ENCODE measurements at places on chromosomes 12 and 14.
A peak's percentile ranks its signal among the peaks of the same experiment; 100 is the strongest.

GRCh38 chr12:68118096-68118755, 41.3 kb downstream of the IFNG start:
- DNase-seq = no peak

GRCh38 chr14:35708062-35708461, 101.0 kb downstream of the RALGAPA1 start:
- no peak for DNase-seq

DNA sequence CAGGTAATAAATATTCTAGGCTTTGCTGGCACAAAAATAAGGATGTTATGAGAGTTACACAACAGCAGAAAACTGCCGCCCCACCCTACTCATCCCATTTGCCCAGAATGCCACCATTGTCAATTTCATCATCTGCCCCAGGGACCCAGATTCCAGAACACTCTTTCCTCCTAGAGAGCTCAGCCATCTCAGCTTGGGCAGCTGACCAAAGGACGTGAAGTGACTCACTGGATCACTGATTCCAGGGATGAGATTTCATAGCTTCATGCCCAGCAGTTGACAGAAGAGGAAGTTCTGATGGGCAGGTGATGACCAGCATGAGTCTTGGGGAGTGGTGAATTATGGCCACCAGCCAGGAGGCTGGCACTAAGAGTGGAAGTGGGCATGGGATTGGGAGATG, 450.3 kb downstream of the RMST start:
- DNase-seq = no peak

GRCh38 chr12:79183003-79183402, 318.4 kb downstream of the SYT1 start:
- no peak for DNase-seq

DNA sequence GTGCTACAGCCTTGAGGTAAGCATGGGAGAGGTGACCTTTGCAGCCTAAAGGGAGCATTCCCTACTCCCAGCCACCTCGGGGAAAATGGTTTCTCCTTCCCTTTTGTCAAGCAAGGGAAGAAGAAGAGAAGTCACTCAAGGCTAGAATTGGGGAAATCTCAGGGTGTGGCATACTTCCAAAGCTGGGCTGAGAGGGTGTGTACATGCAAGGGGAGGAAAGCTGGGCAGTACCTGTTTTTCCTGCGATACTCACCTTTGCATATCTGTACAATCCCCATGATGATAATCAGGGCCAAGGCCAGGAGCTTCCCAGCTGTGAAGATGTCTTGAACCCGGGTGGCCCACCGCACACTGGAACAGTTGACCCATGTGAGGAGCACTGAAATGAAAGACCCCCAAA, 23.8 kb upstream of the CEBPE start:
- DNase-seq = no peak

GRCh38 chr12:60197589-60197988, 601.8 kb downstream of the SLC16A7 start:
- DNase-seq = no peak

DNA sequence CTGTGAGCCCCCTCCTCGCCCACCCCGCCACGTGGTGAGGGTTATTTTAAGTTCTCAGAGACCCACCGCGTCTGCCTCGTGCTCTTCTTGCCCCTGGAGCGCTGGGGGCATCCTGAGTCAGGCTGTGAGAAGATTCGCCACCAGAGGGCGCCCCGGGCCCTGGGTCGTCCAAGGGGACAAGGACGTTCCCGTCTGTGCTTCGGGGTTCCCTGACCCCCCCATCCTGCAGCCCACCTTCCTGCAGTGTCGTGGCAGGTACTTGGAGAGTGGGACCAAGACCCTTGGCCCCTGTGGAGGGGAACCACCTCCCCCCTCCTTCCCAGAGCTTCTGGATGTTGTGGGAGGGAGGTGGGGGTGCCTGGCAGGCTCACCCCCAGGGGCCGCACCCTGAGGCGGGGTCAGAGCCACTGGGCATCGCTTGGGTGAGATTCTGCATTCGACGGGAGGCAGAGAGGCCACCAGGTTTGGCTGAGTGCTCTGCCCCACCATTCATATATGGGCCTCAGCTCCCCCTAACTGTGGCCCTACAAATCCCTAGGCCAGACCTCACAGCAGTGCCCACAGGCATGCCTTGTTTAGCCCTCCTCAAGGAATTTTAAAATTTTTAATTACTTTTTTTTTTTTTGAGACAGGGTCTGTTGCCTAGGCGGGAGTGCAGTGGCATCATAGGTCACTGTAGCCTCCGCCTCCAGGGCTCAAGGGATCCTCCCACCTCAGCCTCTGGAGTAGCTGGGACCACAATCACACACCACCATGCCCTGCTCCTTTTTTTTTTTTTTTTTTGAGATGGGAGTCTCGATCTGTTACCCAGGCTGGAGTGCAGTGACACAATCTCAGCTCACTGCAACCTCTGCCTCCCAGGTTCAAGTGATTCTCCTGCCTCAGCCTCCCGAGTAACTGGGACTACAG, 17.0 kb downstream of the RHOF start:
- peak; percentile 47 for DNase-seq

DNA sequence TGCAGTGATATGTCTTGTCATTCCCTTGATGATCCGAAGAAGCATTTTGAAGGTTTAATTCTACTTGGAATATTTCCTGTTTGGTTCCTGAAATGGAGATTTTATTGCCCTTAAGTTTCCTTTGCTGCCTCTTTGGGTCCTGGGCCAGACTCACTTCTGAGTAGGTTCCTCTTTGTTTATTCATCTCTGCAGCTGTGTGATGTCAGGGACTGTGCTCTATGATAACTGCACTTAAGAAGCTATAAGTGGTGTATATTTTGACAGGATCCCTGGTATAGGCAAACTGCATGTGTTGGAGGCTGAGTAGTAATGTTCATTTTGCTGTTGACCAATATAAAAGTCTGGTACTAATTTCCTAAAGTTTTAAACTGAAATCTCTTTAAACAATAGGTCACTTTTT, at the start of gene KLRC4:
Gene KLRC4 (minus strand): TSS at position 366 of the 400 bp plus-strand sequence. CDS start 182 bp downstream, at position 184.
- no peak for DNase-seq

DNA sequence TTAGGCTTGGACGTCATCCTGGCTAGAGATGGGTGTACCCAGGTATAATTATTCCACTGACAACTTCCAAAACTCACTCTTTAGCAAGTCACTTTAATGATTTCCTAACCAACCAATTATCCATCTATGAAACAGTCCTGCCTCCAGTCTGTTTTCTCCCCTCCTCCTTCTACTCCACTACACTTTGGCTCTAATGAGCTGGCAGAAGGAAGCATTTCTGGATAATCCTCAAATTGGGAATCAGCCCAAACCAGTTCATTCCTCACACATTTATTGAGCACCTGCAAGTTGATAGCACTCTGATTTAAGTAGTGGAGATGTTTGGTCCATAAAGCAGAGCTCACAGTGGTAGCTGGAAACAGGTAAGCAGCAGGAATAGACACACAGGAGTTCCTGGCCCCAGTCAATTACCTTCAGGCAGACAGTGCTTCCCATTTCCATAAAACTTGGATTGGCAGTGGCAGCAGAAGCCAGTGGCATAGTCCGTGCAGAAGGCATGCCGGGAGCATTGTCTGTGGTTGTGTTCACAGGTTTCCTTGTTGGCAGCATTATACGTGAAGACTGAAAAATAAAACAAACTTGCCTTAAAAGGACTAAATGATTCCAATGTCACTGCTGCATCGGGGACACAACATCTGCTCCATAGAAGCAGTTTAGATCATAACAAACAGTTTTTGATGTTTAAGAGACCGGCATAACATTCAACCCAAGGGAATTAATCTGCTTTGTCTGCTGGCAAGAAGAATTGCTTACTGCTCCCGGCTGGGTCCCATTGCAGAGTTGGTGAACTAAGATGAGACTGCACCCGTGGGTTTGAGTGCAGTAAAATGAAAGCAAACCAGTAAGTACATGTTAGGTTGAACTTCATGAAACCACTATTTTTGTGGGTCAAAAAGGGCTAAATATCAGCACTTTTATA, 26.2 kb downstream of the NID2 start:
- no peak for DNase-seq

DNA sequence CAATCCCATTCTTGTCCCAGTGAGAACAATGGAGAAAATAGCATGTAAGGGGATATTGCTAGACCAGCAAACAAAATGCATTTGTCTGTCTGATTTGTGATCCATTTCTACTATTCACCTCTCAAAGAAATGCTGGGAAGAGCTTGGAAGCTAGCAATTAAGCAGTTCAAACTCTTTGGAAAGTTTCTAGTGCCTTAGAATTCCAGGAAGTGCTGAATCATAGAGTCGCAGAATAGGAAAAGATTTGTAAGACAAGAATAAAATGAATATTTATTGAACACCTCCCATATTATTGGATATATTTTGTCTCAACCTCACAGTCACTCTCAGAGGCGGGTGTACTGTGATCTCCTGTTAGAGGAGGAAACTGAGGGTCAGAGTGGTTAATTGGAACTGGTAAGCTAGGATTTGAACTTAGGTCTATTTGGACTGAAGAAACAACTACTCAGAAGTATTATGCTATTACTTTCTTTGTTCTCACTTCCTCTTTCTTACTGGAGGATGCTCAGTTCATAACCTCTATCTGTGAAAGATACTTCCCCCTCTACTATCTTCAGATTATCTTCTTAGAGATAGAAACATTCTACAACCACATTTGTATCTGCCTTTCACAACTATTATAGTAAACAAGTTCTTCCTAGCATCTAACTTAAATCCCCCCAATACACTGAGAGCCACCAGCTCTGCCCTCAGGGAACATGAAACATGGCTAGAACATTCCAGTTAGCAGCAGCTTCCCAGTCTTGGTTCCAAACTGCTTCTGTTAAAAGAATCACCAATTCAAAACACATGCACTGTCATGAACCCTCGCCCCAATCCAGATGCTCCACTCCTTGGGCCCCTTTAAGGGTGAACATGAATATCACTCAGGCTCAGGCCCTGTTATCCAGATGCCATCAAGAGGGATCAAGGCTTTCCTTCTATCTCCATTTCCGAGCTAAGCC, 64.2 kb downstream of the DRAM1 start:
- DNase-seq = no peak

DNA sequence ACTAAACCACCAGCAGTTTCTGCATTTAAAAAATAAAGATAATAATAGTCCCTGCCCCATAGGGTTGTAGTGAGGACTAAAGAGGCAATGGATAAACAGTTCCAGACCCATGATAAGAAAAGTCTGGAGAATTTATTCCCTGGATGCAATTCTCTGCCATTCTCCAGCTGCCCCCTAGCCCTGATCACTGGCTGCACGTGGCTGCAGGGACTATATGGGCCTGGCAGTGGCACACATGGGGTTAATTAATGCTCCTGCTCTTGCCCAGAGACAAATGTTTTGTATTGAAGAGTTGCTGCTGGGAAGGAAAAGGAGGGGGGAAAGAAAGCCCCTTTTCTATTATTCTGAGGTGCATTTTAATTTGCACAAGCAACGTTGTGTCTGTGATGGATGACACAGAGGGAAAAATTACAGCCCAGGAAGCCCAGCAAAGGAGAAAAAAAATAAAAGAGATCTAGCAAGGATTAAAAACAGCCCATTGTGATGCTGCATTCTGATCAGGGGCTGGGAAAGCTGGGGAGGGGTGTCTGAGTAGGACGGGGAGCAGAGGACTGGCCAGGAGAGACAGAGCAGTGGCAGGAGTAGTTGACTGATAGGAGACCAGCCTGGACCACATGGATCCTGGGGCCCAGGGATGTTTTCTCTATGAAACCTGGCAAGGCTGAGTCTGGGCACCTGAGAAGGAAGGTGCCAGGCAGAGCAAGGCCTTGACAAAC, 149.3 kb downstream of the ESRRB start:
- no peak for DNase-seq

DNA sequence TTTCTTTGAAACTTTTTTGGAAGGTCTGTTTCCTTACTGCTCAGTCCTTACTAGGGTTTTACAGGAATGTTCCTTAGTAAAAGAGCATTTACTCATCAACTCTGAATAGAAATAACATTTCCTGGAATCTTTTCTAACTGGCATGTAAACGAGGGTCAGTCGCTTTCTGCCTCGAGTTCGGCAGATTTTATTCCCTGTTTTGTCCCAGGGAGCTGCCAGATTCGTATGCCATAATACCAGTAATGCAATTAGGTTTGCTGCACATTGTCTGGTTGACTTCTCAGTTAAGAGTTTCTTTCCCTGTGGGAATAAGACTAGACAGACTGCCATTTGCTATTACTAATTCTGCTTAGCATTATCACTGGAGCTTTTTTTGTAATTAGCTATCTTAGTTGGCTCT, 91.9 kb downstream of the VRK1 start:
- DNase-seq = no peak

GRCh38 chr12:52321418-52321817, 220 bp upstream of the KRT83 start:
- DNase-seq = no peak

DNA sequence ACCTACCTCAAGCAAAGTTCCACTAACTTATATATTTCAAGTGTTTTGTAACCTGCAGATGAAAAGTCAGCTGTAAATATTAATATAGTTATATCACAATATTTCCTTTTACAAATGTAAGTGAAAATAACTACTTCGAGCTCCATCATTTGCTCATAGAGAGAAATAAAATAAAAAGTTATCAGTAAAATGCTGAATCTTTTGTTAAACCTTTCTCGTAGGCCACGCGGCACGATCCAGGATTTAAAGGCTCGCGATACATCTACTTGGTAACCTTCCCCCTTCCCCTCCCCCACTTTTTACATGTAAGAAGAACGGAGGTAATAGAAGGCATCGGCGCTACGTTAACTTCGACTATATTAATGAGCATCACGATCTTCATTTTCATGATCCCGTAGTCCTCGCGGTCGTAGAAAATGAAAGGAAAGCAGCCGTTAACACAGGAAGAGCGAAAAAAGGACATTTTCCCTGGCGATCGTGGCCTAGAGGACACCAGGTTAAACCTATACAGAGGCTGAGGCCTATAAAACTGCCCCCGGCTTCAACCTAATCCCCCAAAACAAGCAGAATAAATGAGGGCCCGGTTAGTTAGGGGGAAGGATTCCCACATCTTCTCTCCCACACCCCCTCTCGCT, 508 bp downstream of the HNRNPC start:
- DNase-seq = no peak

DNA sequence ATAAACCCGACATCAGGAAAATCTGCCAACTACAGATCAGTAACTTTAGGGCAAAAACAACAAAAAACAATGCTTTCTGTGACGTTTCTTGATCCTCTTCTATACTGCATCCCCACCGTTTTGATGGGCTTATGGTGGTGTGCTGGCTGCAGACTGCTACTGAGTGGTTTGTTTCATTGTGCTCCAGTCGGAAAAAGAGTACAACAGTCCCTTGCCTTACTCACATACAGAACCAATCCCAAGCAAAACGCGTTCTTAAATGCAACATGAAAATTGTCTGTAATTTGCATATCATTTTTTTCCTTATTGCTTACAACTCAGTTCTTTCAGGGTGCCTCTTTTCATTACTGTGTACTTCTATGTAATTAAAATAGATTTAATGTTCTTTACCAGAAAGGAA, 2.3 kb downstream of the ETV6 start:
- no peak for DNase-seq

DNA sequence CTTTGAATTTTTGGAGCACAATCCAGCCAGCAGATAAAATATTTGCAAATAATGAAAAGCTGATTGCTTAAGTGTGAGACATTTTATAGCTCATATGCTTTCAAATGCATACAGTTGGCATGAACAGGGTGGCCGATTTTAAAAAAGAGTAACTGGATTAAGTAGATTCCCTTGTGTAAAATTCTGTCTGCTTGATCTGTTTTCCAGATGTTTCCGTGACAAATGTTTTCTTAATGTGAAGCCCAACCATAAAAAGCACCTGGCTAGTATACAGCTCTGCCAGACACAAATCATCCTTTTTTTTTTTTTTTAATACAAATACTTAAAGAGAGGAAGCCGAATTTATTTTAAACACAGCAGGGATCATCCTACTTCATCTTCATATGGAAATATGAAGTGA, 440.7 kb downstream of the CCER1 start:
- no peak for DNase-seq

GRCh38 chr12:14952299-14952921, 9.0 kb downstream of the ARHGDIB start:
- DNase-seq = no peak
